ENCODE measurements at places on chromosomes 1 and 21.

- DNase-seq = no peak
Measured at GRCh38 chr1:2003541-2004131, at the start of gene CFAP74. Gene CFAP74 (minus strand): TSS chr1:2003786. CDS start chr1:1990956, 12,830 bp downstream.

DNA sequence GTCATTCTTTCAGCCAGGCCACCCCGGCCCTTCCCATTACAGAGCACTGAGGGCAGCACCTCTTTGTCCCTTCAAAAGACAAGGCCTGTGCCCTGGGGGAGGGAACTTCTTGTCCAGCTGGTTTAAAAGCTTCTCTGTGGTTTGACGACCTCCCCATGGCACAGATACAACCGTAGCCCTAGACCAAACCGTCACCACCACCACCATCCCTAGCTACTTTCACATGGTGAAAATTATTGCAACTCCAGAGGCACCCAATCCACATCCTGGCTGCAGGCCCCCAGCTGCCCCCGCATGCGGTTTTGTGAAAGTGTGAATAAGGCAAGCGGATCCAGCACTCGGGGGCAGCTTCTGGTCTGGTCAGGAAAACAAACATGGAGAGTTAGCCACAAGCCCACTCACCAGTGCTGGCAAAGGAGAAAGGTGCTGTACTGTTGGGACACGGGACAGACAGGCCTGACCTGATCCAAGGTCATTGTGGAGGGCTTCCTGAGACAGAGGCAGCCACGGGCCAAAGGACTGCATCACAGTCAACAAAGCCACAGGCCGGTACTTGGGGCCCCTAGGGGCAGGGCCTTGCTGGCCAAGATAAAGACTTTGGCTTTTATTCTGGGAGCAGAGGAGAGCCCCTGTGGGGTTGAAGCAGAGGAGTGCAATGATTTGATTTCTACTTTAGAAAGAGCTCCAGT lies 31.2 kb downstream of the CDCA8 start:
- DNase-seq = no peak

DNA sequence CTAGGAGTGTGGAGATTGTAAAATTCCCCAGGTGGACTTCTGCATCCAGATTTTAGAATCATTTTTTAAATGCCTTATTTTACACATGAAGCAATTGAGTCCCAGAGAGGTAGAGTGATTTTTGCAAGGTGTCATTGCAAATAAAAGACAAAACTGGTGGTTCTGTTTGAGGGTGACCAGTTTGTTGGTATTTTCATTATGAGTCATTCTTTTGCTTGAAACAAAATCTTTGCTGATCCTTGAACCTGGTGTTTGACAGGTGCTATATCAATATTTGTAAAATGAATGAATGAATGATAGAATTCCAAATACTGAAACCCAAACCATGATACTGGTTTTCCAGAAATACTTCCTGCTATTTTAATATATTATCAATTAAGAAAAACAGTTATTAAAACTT lies 44.1 kb downstream of the TTC3 start:
- no peak for DNase-seq

- DNase-seq = no peak
Measured at GRCh38 chr1:43546388-43547100, 15.9 kb downstream of the PTPRF start.

All from activated CD8-positive, alpha-beta memory T cell treated with anti-CD3 and anti-CD28 coated beads for 4 hours (primary cell).